ENCODE measurements at places on chromosomes 3 and 15. TPM values are rescaled to one million over a fixed set of nuclear protein-coding genes. Genes with fewer than 3 reads are reported as not detected.

The UBA7 gene
- total RNA-seq, result 24.9 TPM

The CORO2B gene
- total RNA-seq, result 0.98 TPM

The AMT gene
- total RNA-seq, result 0.09 TPM

The GRM2 gene
- 0.09 TPM for total RNA-seq

The OR5H15 gene
- not detected for total RNA-seq

The TGM4 gene
- total RNA-seq, result not detected

The CTNNB1 gene
- total RNA-seq, result 1,899 TPM

The SMCO1 gene
- not detected for total RNA-seq

The ACAD9 gene
- 30.9 TPM for total RNA-seq

The TMEM45A gene
- 12.0 TPM for total RNA-seq
